Breast epithelium (tissue), 4 donors: ENCODE measurements at places on chromosomes 4 and X.

- H3K4me3 ChIP-seq: no peak overlapping the region
- H3K36me3 ChIP-seq: no peaks in the 10 kb centered on the region
- H3K27ac ChIP-seq: peak overlapping the region; percentile 45
- H3K27me3 ChIP-seq: peaks cover 42% of the 10 kb centered on the region
These were observed 46.4 kb upstream of the GPM6B start for GRCh38 chrX:13863324-13863723.

GRCh38 chrX:150212672-150213480, 150.2 kb upstream of the MAMLD1 start:
- DNase-seq: no peak
- H3K4me1 ChIP-seq: no peaks in the 10 kb centered on the region
- H3K27ac ChIP-seq: peak overlapping the region; percentile 20
- H3K27me3 ChIP-seq: no peaks in the 10 kb centered on the region
- no peak overlapping the region for H3K4me3 ChIP-seq
- no peaks in the 10 kb centered on the region for H3K36me3 ChIP-seq

DNA sequence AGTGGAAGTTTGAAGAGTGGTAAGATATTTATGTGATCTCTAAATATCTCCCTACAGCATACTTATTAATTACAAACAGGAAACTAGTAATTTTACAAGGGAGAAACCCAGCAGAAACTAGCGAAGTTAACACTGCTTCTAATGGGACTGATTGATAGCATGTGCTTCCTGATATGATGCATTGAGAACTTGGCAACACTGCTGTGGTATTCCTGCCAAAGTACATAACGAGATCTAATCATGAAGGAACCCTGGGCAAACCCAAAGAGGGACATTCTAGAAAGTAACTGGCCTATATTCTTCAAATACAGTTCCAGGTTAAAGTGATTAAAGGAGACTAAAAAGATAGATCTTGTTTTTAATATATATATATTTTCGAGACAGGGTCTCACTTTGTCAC, 4.6 kb upstream of the GPR34 start:
- H3K27ac ChIP-seq: no peak overlapping the region
- no peaks in the 10 kb centered on the region for H3K4me1 ChIP-seq
- peaks cover 35% of the 10 kb centered on the region for H3K27me3 ChIP-seq
- no peaks in the 10 kb centered on the region for H3K36me3 ChIP-seq

DNA sequence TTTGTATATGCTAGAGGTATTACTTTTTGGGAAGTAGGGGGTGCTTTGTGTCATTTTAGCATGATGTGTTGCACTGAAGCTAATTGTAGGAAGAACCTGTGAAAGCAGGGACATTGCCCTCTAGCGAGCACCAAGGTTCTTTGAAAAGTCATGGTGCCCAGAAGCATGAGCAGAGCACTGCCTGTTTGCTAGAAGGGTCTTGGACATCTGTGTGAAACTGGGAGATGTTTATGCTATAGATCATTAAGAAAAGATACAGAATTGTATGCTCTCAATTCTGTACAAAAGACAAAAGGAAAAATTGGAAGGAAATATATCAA, 14.7 kb downstream of the GRPR start:
- H3K27ac ChIP-seq: no peak overlapping the region
- no peak for DNase-seq

DNA sequence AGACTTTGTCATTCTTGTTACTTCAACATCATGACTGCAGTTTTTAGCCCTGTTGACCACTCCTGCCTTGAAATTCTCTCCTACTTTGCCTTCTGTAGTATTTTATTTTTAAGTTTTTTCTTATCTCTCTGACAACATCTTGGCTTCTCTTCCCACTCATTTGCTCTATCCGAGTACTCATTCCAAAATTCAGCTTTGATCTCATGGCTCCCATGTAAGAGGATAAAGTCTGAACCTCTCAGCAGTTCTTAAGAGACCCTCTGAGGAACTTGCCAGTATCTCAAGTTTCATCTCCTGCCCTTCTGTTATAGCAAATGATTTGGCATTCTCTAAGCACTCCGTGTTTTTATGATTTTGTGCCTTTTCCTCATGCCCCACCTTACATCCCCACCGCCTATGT, 67.7 kb downstream of the GALNT7 start:
- H3K36me3 ChIP-seq: no peaks in the 10 kb centered on the region
- H3K4me1 ChIP-seq: no peaks in the 10 kb centered on the region
- H3K27me3 ChIP-seq: no peaks in the 10 kb centered on the region
- no peak overlapping the region for H3K4me3 ChIP-seq
- H3K27ac ChIP-seq: no peak overlapping the region
- no peak for DNase-seq

GRCh38 chr4:110411574-110412011, 64.4 kb upstream of the ENPEP start:
- H3K27me3 ChIP-seq: no peaks in the 10 kb centered on the region
- H3K4me1 ChIP-seq: no peaks in the 10 kb centered on the region
- H3K4me3 ChIP-seq: no peak overlapping the region
- H3K36me3 ChIP-seq: no peaks in the 10 kb centered on the region

GRCh38 chr4:138298866-138299265, 56.7 kb upstream of the SLC7A11 start:
- no peaks in the 10 kb centered on the region for H3K27me3 ChIP-seq
- no peak overlapping the region for H3K4me3 ChIP-seq
- no peaks in the 10 kb centered on the region for H3K4me1 ChIP-seq
- H3K27ac ChIP-seq: no peak overlapping the region
- DNase-seq: no peak
- no peaks in the 10 kb centered on the region for H3K36me3 ChIP-seq

GRCh38 chr4:185666156-185666555, 130.8 kb upstream of the PDLIM3 start:
- H3K4me1 ChIP-seq: no peaks in the 10 kb centered on the region
- no peak overlapping the region for H3K27ac ChIP-seq
- no peak overlapping the region for H3K4me3 ChIP-seq

DNA sequence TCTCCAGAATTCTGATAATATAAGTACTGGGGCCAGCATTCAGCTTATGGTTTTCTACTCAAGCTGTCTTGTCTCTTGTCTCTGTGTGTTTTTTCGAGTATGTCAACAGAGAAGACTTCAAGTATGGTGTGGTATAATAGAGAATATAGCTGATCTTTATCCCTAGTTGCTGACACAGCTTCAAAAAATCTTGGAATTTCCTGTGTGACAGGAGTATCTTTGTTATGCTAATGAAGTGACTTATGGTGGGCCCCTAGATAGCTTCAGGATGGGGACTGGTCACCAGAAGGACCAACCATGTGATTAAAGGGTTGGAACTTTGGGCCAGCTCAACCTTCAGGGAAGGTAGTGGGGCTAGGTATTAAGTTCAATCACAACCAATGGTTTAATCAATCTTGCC, 2.9 kb downstream of the GPRASP3 start:
- H3K4me3 ChIP-seq: no peak overlapping the region
- no peak for DNase-seq
- no peaks in the 10 kb centered on the region for H3K36me3 ChIP-seq
- H3K27me3 ChIP-seq: peaks cover 31% of the 10 kb centered on the region
- H3K4me1 ChIP-seq: no peaks in the 10 kb centered on the region
- H3K27ac ChIP-seq: no peak overlapping the region
